ENCODE measurements at places on chromosomes 5 and 9. TPM values are rescaled to one million over a fixed set of nuclear protein-coding genes. Genes with fewer than 3 reads are reported as not detected.

The CERT1 gene
- 39.5 TPM for total RNA-seq

The FYB1 gene
- 4.5 TPM for total RNA-seq

The FST gene
- total RNA-seq = 1.9 TPM

The PDE6A gene
- total RNA-seq = 0.13 TPM

The TMEM252 gene
- not detected for total RNA-seq

The ZNF462 gene
- total RNA-seq = 38.8 TPM

The ADGRD2 gene
- not detected for total RNA-seq

The SET gene
- 212 TPM for total RNA-seq

The DAB2IP gene
- 60.3 TPM for total RNA-seq

The CCNO gene
- 0.22 TPM for total RNA-seq

The PHYKPL gene
- 55.3 TPM for total RNA-seq

The SNCB gene
- total RNA-seq = 0.43 TPM

The GABRA6 gene
- total RNA-seq = not detected

The C5orf46 gene
- 13.0 TPM for total RNA-seq

The SLC6A19 gene
- 0.05 TPM for total RNA-seq

The MYMK gene
- total RNA-seq = not detected

The C9orf153 gene
- total RNA-seq = not detected

The DMRTA1 gene
- 0.38 TPM for total RNA-seq

The CDO1 gene
- 3.6 TPM for total RNA-seq

The NCS1 gene
- 14.3 TPM for total RNA-seq

The ASS1 gene
- total RNA-seq = 53.7 TPM

The DNAJC18 gene
- total RNA-seq = 20.3 TPM

The SLC12A7 gene
- total RNA-seq = 127 TPM

The PCDHGA8 gene
- 14.0 TPM for total RNA-seq

The SPAG8 gene
- total RNA-seq = 3.5 TPM

The SPATA31D4 gene
- total RNA-seq = not detected

The IFNB1 gene
- total RNA-seq = not detected

The BSPRY gene
- total RNA-seq = 1.7 TPM

The GADD45G gene
- total RNA-seq = 29.6 TPM

The EPB41L4A gene
- total RNA-seq = 18.0 TPM

The NRG2 gene
- total RNA-seq = 5.1 TPM

The ADAMTSL1 gene
- 2.1 TPM for total RNA-seq

The PCDHB16 gene
- total RNA-seq = 2.2 TPM

The NEUROG1 gene
- not detected for total RNA-seq

The MYOZ3 gene
- 10.0 TPM for total RNA-seq

The MAP1B gene
- total RNA-seq = 217 TPM

The CEL gene
- total RNA-seq = 0.59 TPM

The MOB3B gene
- 0.51 TPM for total RNA-seq

The BRD3 gene
- total RNA-seq = 27.5 TPM

The CER1 gene
- not detected for total RNA-seq

The RAD50 gene
- total RNA-seq = 27.7 TPM

The OBP2B gene
- total RNA-seq = not detected

The FGFR4 gene
- 0.40 TPM for total RNA-seq

The SEMA6A gene
- 4.5 TPM for total RNA-seq

All from cardiac septum (tissue), 1 donor.